Astrocyte of the cerebellum (primary cell): ENCODE measurements at places on chromosomes 3 and 15.
A peak's percentile ranks its signal among the peaks of the same experiment; 100 is the strongest.

DNA sequence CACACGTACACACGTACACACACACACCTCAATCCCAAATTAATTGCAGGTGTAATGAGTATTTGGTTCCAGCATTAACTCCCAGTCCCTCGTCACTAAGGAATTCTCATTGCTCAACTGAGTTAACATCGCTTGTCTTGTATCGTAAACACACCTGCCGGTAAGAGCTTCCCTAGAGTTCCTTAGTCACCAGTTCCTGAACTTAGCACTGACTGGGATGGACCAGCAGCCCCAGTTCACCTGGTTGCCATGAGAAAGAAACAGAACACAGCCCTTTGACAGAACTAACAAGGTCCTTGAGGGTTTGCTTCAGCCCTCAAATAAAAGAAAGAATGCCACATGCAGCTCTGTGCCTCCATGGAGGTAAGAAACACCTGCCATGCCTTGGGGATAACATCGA is 66.3 kb upstream of the SLCO3A1 start:
- no peak for DNase-seq

DNA sequence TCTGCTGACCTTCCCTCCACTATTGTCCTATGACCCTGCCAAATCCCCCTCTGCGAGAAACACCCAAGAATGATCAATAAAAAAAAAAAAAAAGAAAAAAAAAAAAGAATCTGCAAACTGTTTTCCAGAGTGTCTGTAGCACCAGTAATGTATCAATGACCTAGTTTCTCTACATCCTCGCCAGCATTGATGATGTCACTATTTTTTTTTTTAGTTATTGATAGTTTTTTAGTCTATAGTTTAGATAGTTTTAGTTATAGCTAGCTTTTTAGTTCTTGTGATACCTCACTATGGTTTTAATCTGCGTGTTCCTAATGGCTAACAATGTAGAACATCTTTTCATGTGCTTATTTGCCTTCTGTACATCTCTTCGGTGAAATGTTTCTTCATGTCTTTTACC is 36.1 kb upstream of the XIRP1 start:
- DNase-seq, result no peak

- no peak for DNase-seq
These were observed 35.0 kb downstream of the RAB11A start for GRCh38 chr15:65904301-65904700.

- DNase-seq, result no peak
These were observed 44.8 kb downstream of the MESD start for GRCh38 chr15:80944818-80945217.

- no peak for DNase-seq
These were observed 25.5 kb upstream of the B3GNT5 start for GRCh38 chr3:183227586-183227985.

DNA sequence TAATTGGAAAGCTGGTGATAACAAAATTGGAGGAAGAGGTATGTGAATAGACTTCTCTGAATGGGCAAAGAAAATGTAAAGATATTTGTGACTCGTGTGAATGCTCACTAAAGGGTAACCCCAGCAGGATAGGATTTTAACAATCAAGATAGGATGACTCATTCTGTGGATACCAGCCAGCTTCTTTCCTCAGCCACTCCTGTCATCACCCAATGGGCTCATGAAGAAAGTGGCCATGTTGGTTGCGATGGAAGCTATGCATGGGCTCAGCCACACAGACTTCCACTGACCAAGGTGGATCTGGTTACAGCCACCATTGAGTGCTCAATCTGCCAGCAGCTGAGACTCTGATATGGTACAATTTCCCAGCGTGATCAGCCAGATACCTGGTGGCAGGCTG is 40.9 kb downstream of the STRIT1 start:
- no peak for DNase-seq

- peak; percentile 1 for DNase-seq
These were observed 61.7 kb downstream of the TMEM212 start for GRCh38 chr3:171904829-171905228.

DNA sequence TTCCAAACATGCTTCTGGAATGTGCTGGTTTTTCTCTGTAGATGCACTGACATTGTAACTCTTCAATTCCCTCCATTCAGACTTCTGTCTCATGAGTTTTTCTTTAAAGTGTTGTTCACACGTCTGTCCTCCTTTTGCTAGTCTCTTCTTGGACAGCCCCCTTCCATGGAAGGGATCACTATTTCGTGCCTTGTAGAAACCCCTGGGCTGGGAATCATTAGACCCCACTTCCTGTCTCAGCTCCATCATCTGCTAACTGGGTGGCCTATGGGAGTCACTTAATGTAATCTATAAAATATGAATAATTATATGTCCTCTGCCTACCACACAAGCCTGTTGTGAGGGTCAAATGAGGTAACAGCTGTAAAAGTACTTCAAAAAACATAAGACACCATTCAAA is 110.6 kb downstream of the THSD4 start:
- DNase-seq, result no peak

DNA sequence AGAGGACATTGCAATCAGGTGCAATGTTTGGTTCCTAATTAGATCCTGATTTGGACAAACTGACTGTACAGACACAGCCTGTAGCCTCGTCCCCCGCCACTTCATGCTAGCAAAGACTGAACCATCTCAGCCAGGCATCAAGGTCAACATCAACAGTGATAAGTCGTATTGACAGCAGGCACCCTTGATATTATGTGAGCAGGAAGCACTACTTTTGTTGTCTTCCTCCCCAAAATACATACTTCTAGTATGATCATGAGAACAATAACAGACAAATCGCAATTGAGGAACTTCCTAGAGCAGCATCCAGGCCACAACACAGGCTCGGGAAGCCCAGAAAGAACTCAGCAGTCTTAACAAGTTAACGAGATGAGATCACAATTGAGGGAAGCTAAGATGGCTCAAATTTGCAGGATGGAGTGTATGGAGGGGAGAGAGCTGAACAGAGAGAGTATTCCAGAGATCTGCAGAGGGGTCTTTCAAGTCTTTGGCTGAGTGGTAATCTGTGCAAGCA is 20.4 kb downstream of the TGM5 start:
- DNase-seq, result no peak

DNA sequence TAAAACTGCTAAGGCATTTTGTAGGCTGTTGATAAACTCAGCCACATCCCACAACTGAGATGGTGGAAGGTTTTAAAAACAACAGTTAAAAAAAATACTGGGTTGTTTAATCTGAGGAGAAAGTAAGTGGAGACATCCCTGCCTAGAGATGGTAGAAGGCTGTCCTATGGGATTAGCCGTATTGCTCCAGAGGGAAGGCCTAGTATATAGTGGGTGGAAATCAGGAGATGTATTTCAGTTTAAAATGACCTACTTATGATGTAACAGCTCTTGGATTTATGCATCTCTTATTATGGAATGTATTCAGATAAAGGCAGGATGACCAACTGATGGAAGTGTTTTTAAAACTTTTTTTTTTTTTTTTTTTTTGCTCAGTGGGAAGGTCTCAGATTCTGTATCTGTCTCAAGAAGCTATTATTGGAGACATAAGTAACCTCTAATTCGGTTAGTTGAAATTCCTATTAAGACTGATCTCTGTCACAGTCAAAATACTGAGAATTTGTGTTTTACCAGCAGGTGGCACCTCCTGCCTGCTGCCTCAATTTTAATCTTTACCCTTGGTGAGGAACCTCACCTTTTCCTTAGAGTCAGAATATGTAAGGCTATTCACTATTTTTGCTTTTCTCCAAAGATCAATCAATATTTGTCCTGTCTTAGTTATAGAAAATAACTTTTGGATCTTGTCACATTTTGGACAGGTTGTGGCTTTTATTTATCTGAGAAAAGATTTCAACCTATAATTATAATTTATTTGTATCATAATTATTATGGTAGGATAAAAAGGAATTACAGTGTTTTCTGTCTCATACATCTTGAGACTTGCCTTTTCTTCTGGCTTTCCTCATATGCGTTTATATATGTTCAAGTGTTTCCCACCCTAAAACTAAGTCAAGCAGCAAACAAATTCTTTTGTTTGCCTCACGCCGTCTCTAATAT is 63.0 kb downstream of the VPS8 start:
- peak; percentile 4 for DNase-seq

GRCh38 chr3:15332405-15333098 is at the start of gene SH3BP5:
SH3BP5 (minus strand) TSS chr3:15332586; CDS start chr3:15332408, 178 bp downstream.
- no peak for DNase-seq

- DNase-seq, result no peak
These were observed 17.9 kb downstream of the RNF13 start for GRCh38 chr3:149830902-149831301.

- DNase-seq, result peak; percentile 98
These were observed 273.1 kb downstream of the ULK4 start for GRCh38 chr3:41688595-41689380.

DNA sequence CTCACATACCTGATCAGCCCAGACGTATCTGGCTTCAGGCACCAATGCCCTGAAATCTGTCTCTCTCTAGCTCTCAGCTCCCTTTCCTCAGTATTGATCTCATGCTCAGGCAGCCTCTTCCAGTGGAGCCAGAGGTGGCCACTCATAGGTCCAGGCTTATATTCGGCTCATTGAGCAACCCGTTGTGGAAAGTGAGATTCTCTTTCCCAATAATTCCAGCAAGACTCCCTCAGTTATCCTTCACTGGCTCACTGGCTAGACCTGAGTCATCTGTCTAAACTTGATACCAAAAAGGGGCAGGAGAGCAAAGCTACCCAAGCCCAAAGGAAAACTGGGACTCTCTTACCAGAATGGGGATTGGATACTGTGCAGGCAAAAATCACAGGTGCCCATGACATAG is 33.4 kb upstream of the FRMD4B start:
- no peak for DNase-seq

DNA sequence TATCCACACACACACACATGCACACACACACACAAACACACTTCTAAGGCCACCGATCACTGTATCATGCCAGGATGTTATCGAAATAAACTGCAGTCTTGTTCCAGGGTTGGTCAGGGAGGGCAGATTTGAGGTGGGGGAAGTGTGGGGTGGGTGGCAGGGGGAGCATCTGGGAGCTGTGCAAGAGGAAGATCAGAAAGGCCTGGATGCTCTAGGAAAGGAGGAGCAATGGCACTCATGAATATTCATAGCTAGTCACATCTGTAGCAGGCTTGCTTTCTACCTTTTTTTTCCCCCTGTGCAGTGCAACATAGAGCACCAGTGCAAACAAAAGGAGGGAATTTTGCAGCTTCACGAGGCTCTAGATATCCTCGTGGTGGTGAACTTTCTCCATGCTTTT is 84.9 kb downstream of the MEIS2 start:
- DNase-seq, result no peak

GRCh38 chr3:12317914-12318313 is 29.0 kb downstream of the PPARG start:
- no peak for DNase-seq

DNA sequence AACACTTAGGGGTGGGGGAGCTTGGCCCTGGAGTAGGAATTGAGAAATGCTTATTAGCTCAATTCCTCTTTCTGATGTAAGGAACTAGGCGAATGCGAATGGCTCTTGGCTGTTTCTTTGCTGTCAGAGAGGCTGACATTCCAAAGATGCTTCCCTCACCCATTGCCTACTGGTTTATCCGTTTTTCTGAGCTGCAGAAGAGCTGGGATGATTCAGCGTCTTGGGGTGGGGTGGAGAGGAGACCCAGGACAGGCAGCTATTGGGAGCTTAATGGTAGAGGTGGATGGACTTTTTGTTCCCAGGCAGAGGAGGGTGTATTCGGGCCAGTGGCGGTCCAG is 9.8 kb downstream of the PLEKHO2 start:
- DNase-seq, result peak; percentile 24

GRCh38 chr15:101168463-101168824 is 83.4 kb downstream of the CHSY1 start:
- no peak for DNase-seq

- DNase-seq, result peak; percentile 39
These were observed 27.2 kb upstream of the ZNF502 start for GRCh38 chr3:44685128-44685800.

DNA sequence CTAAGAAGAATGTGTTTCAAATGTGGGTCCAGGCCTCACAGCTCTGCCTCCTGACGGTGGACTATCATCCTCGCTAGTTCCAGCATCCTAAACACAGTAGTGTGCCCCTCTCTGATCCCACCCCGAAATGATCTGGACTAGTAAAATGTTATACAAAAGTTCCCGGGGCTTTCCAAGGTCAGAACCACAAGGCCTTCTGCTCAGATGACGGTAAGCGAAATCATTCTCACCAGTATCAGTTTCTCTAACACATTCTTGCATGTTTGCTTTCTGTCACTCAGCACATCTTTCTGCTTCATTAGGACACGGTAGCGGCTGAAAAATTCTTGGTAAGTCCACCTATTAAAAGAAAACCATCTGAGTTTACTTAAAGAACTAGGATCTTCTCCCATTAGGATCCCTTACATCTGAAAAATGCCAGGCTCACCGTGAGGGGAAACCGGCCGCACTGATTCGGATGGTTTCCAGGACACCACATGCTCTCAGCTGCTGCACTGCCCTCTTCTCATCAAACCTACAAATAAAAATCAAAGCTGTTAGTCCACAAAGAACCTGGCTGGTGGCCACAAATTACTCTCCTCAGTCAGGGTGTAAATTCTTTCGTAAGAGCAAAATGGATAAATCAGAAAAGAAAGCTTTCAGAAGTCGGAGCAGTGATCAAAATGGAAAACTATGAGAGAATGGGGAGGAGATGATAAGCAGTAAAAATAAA is 83.9 kb upstream of the MYO5C start:
- no peak for DNase-seq

GRCh38 chr15:35107122-35107521 is 22.0 kb upstream of the NANOGP8 start:
- no peak for DNase-seq

- DNase-seq, result no peak
These were observed 17.4 kb upstream of the AGTR1 start for GRCh38 chr3:148680289-148680688.

DNA sequence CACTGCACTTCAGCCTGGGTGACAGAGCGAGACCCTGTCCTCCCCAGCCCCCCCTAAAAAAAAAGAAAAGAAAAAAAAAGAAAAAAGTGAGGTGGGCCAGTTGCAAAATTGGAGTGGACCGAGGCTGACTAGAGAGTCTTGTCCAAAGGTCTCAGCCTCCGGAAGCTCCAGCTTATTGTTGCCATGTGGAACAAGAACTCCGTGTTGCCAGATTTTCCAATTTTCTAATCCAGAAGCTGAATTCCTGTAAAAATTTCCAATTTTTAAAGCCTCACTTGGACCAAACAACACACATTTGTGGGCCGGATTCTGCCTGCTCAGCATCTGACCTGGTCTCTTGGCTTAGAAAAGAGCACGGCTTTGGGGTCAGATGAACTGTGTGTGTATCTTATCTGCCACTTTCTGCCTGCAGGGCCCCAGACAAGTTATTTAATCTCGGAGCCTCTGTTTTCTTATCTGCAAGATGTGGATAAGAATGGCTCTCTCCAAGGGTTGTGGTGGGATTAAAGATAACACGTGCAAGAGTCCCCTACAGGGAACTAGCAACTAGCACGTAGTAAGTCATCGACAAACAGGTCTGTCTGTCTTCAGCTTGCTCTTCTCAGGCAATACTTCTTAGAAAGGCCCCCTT is 73.7 kb upstream of the TLE3 start:
- no peak for DNase-seq
